Activated naive CD4-positive, alpha-beta T cell treated with Interleukin-2 at 50 U/mL for 16 hours (primary cell): ENCODE measurements at places on chromosomes 1 and 21.

- no peak for DNase-seq
Measured at GRCh38 chr1:150061632-150062101, 5.9 kb upstream of the VPS45 start.

- DNase-seq, result no peak
Measured at GRCh38 chr21:34077888-34078287, 4.5 kb downstream of the MRPS6 start.

- DNase-seq, result no peak
Measured at GRCh38 chr1:151524736-151525135, 13.5 kb downstream of the CGN start.

- no peak for DNase-seq
Measured at GRCh38 chr1:64183395-64184002, 19.9 kb upstream of the UBE2U start.

DNA sequence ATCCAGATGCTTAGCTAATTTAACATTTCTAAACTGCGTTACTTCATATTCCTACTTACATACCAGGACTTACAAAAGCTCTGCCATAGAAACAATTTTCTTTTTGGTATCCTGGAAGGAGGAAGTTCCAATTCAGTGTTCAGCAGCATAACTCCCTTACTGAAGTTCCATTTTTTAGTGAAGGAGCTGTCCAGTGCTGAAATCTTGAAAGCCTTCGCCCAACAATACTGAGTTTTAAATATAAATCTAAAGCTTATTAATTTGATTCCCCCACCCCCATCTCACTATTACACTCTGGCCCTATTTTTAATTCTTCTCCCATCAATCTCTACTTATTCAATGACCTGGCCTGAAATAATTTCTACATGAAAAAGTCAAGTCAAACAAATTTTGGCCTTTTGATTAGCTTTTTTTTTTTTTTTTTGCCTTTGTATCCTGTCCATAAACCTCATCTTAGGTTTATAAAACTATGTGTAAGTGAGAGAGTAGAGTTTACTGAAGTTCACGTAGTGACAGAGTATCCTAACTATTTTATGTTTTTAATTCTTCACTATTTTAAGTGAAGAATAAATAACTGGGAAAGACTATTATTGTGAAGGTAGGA lies 323.0 kb upstream of the PLD5 start:
- no peak for DNase-seq

GRCh38 chr21:18877917-18878316 lies 474.3 kb upstream of the TMPRSS15 start:
- no peak for DNase-seq
